Activated CD4-positive, alpha-beta T cell treated with anti-CD3 and anti-CD28 coated beads, Interleukin-2, amount 50 U/mL, for 4 hours (primary cell): ENCODE measurements at places on chromosomes 5 and 9.

DNA sequence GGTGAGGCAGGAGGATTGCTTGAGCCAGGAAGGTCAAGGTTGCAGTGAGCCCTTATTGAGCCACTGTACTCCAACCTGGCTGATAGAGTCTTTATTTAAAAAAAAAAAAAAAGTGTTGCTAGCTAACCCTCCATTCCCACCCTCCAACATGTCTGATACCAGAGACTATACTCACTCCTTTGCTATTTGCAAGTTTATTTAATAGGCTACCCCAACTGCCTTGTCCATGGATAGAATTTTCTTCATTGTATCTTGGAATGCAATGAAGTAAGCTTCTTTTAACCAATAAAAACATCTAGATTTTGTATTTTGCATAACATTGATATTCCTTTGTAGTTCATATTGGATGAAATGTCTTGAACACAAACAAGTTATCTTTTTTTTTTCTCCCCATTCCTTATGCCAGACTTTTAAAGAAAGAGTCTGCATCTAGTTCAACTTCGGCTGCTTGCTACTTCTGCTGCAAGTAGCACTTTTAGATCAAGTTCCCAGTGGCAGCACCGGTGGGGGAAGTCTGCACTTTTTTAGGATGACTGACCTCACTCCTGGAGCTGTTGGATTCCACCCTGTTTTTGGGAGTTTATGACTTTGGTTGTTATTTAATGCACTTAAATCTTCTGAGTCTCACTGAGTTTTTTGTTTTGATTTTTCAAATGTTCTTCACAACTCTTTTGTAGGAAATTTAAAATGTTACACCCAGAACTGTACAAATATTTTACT lies 112.5 kb downstream of the UHRF2 start:
- no peak for DNase-seq

DNA sequence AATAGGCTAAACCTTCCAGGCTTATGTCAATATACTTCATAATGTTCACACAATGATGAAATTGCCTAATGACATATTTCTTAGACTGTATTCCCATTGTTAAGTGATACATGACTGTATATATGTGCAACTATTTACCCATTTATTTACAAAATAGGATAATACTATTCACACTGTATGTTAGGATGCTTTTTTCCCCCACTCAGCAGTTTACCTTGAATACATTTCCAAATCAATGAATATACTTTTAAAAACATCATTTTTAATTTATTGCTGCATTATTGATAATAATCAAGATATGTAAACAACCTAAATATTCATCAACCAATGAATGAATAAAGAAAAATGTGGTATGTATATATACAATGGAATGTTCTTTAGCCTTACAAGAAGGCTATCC lies 55.5 kb downstream of the PCSK1 start:
- no peak for DNase-seq

DNA sequence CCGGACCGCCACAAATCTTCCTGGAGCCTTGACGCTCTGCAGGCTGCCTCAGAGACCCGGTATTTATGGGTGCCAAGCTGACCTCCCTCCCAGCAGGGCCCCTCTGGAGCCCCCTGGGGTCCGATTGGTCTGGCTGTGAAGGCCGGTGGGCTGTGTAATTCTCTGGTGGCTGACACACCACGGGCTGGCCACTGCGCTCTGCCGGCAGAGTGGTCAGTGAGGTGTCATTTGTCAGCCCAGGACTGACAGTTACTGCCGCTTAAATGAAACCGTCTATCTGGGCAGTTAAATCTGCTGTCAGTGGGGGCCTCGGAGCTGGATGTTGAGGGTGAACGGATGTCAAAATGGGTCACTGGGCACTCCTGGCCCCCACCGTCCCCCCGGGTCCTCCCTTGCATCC lies 10.7 kb downstream of the NR5A1 start:
- no peak for DNase-seq

GRCh38 chr9:123640792-123641222 lies 284.8 kb downstream of the CRB2 start:
- no peak for DNase-seq

- DNase-seq = no peak
Observed at GRCh38 chr5:124234770-124235562, 511.5 kb downstream of the ZNF608 start.

DNA sequence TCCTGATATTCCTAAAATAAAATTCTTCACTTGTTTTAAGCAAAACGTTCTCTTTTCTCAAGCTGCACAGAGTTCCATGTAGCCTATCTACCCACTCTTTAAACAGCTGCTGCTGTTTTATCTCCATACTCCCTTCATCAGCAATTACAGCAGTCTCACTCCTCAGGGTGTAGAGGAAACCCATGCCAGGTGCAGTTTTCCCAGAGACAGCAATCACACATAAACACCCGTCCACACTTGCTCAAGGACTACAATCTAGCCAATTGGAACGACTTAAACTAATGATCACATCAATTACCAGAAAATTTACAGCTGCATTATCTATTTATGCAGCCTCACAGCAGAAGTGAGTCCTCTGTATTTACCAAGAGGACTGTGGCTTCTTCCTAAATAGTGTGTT lies 141.7 kb downstream of the HTR1A start:
- no peak for DNase-seq
